ENCODE measurements at places on chromosomes 11 and 22.

DNA sequence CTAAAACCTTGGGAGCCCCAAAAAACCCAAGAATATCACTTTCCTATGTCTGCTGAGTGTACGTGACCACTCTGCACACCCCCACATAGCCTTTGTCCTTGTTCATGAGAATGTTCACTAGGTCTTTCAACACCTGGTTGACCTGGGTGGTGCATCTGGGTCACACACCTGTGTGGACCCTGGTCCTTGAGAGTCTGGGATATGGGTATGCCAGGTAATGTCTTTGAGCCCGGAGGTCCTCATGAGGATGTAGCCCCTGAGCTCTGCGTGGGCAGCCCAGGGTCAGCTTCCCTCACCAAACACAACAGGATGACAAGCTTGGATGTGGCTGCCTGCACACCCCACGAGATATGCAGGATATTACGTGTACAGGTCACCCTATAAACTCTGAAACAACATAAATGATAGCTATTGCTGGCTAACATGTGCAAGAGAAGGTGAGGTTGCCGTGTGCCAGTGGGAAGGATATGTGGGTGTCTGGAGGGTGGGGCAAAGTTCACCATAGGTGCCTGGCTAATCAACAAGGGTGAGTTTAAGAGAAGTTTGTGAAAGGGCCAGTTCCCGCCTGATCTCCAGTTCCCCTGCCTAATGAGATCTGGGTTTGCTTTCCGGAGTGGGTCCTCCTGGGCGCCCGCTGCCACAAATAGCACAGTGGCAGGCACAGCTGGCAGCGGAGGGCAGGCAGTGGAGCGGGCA is 1.4 kb upstream of the PPARA start:
- DNase-seq: no peak

- DNase-seq: no peak
Observed at GRCh38 chr11:89184021-89184420, 6.3 kb downstream of the TYR start.

DNA sequence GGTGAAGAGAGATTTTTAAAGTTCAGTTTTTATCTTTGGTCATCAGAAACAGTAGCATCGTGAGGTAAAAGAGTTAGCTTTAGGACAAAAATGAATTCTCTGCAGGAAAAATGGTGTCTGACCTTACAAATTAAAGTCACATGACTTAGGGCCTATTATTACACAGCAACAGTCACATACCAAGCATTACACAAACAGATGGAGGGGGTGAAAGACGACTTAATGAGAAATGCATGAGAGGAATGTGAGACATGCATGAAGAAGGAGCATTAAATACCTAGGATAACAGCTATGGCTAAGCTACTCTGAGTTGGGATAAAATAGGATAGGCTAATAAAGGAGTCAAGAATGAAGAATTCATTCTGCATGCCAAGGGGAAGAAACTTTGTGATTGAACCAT is 77.5 kb downstream of the BLID start:
- peak; percentile 94 for DNase-seq

GRCh38 chr11:36741515-36741914 is 143.5 kb upstream of the RAG2 start:
- DNase-seq: no peak

- DNase-seq: no peak
Observed at GRCh38 chr11:83200035-83200434, 6.5 kb downstream of the ANKRD42 start.

DNA sequence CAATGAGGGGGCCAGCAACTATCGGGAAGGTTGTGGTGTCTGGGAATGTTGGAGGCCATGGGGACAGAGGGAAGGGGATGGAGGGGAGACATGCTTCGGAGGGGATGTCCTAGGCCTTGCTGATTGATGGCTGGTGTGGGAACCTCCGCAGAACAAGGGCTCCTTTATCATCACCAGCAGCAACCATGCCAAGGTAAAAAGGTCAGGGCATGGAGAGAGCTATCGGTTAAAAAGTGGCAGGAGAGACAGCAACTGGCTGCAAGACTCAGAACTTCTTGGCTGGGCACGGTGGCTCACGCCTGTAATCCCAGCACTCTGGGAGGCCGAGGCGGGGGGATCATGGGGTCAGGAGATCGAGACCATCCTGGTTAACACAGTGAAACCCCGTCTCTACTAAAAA is 3.0 kb downstream of the GSTT4 start:
- no peak for DNase-seq

- DNase-seq: no peak
Observed at GRCh38 chr11:18723991-18724390, 2.0 kb downstream of the IGSF22 start.

DNA sequence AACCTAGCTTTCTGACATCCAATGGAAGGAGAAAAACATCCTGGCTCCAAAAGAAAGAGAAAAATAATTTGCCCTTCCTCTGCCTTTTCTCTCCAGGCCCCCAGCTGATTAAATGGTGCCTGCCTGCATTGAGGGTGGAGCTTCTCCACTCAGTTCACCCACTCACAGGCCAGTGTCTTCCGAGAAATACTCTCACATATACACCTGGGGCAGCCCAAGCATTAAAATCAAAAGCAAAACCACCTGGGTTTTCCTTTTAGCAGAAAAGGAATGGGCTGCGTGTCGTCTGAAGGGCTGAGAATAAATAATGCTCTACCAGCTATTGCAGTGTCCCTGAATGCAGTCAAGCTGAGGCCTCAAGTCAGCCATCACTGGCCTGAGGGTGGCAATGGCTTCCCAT is 1143.8 kb upstream of the TENM4 start:
- no peak for DNase-seq

GRCh38 chr11:72599325-72600117 is 74.7 kb downstream of the PDE2A start:
- DNase-seq: no peak

DNA sequence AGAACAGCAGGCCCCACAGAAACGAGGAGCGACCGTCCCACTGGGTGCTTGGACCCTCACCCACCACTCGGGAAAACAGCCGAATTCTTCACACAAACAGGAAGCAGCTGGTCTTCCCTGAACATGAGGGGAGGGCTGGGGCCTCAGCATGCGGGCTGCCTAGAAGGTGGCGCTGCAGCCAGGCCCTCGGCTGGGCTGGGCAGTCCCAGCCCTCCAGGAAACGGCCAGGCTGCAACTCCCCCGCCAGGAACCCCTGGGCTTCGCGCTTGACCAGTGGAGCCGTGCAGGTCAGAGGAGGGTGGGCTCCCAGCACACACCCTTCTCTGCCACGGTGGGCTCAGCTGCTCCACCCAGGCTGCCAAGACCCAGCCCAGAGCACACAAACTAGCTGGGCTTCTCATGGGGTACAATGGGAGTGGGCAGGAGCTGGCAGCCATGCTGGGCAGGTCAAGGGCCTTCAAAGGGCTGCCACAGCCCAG is 29.6 kb downstream of the IGF2 start:
- DNase-seq: no peak

- no peak for DNase-seq
Observed at GRCh38 chr11:83477772-83478171, 191.6 kb upstream of the CCDC90B start.

DNA sequence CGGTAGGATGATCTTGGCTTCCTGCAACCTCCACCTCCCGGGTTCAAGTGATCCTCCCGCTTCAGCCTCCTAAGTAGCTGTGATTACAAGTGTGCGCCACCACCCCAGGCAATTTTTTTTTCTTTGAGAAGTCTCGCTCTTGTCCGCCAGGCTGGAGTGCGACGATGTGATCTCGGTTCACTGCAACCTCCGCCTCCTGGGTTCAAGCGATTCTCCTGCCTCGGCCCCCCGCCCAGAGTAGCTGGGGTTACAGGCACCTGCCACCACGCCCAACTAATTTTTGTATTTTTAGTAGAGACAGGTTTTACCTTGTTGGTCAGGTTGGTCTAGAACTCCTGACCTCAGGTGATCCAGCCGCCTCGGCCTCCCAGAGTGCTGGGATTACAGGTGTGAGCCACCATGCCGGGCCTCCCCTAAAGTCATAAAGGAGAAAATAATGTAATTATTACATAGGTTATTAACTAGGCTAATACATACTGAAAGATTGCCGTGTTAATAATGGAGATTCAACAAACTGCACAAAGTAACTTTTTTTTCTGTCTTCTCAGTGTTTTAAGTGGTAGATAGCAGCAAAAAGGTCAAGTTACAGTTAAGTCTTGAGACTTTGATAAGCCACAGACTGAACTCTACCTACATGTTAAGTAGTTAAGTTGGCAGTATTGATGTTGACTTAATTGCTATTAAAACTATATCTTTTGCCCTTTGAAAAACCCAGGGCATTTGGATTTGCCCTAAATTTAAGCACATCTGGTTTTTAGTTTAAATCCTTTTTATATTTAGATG is 3.9 kb downstream of the CAPRIN1 start:
- no peak for DNase-seq

- DNase-seq: no peak
Observed at GRCh38 chr11:106249617-106250239, 172.3 kb downstream of the AASDHPPT start.

DNA sequence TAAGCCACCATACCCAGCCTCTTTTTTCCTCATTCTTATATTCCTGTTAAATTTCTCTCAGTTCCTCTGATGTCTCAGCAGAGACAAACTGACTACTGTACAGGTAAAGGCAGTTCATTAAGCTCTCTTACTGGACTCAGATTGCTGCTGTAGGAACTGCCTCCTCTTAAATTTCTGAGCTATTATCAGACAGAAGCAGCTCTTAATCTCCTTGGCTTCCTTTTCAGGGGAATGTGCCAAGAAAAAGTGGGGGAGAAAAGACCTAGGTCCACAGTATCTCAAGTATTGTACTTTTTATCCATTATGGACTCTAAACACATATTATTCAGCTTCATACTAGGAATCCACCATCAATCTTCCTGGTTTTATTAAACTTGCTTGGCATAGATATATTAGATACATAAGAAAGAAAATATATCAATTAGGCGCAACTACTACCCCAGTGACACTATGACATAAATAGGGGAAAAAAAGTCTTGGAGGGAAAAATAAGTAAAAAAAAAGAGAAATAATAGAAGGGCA is 26.1 kb downstream of the MRTFA start:
- DNase-seq: peak; percentile 38
